ENCODE measurements at places on chromosomes 3 and 15. TPM values are rescaled to one million over a fixed set of nuclear protein-coding genes. Genes with fewer than 3 reads are reported as not detected.
A peak's percentile ranks its signal among the peaks of the same experiment; 100 is the strongest.

- peak overlapping the region; percentile 73 for H3K27ac ChIP-seq
- no peak for DNase-seq
- peak overlapping the region; percentile 68 for H3K4me3 ChIP-seq
- no peaks in the 10 kb centered on the region for H3K27me3 ChIP-seq
- H3K36me3 ChIP-seq = no peaks in the 10 kb centered on the region
Observed at GRCh38 chr3:173395073-173395411, 2.5 kb upstream of the NLGN1 start.

- no peak overlapping the region for H3K4me3 ChIP-seq
- H3K4me1 ChIP-seq = no peaks in the 10 kb centered on the region
- DNase-seq = no peak
- H3K27me3 ChIP-seq = no peaks in the 10 kb centered on the region
- peak overlapping the region; percentile 40 for H3K27ac ChIP-seq
Observed at GRCh38 chr3:111802163-111802625, 56.9 kb upstream of the PHLDB2 start.

DNA sequence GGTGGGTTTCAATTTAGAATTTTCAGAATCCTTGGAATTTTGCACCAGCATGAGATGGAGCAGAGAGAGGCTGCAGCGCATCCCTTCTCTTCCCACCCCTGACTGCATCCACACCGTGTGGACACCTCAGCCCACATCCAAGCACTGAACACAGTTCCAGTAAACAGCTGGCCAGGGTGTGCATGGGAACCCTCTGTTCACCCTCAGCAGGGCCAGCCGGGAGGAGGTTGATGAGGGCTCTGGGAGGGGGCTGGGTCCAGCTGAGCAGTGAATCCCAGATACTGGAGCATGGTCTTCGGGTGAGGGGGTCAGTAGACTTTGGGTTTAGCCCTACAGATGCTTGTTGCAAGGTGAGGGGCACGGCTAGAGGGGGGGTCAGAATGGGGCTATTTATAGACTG, 85.8 kb downstream of the RPLP1 start:
- H3K4me1 ChIP-seq = no peaks in the 10 kb centered on the region
- H3K36me3 ChIP-seq = no peaks in the 10 kb centered on the region
- H3K27ac ChIP-seq = no peak overlapping the region
- no peak for DNase-seq

GRCh38 chr15:47561102-47561501, 156.2 kb upstream of the SEMA6D start:
- H3K27ac ChIP-seq = no peak overlapping the region
- no peak for DNase-seq
- no peak overlapping the region for H3K4me3 ChIP-seq
- H3K36me3 ChIP-seq = no peaks in the 10 kb centered on the region

CPA3 gene
- total RNA-seq = 1.3 TPM
